Breast epithelium (tissue), 4 donors: ENCODE measurements at places on chromosomes 12 and 14. TPM values are rescaled to one million over a fixed set of nuclear protein-coding genes. Genes with fewer than 3 reads are reported as not detected.

GRCh38 chr14:95353664-95354063 lies 34.0 kb upstream of the CLMN start:
- DNase-seq, result no peak

OASL gene
- 0.32 TPM for total RNA-seq

GRCh38 chr12:77294016-77294415 lies 228.6 kb upstream of the E2F7 start:
- DNase-seq, result no peak

DNA sequence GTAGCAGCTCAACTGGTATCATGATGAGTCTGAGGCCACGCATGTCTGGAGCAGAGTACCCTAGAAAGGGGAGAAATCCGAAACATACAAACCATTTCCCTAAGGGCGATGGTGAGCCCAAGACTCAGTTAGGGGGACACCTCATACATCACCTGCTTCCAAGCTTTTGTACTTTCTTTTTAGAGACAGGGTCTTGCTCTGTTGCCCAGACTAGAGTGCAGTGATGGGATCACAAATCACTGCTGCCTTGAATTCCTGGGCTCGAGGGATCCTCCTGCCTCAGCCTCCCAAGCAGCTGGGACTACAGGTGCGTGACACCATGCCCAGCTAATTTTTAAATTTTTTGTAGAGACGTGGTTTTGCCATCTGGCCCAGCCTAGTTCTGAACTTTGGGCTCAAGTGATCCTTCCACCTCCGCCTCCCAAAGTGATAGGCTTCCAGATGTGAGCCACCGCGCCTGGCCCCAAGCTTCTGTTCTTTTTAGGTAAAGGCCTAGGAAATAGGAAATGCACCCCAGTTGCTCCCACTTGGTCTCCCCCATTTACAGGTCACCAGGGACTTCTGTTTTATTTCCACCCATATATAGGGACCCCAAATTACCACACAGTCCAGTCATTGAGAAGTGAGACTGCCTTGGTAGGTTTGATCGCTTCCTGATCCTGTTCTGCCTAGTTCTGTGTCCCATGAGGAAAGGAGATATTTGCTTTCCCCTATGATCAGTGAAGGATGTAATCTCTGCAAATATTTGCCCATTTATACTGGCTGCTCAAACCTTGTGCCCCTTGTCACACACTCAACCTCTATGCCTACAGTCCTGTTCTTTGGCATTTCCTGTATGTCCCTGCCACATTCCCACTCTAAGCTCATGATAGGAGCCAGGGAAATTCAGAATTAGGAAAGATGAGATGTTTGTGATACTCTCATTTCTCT lies at the start of gene APOF:
Gene APOF (minus strand): TSS at position 728 of the 930 bp plus-strand sequence. CDS start 112 bp downstream, at position 616.
- DNase-seq, result no peak

DNA sequence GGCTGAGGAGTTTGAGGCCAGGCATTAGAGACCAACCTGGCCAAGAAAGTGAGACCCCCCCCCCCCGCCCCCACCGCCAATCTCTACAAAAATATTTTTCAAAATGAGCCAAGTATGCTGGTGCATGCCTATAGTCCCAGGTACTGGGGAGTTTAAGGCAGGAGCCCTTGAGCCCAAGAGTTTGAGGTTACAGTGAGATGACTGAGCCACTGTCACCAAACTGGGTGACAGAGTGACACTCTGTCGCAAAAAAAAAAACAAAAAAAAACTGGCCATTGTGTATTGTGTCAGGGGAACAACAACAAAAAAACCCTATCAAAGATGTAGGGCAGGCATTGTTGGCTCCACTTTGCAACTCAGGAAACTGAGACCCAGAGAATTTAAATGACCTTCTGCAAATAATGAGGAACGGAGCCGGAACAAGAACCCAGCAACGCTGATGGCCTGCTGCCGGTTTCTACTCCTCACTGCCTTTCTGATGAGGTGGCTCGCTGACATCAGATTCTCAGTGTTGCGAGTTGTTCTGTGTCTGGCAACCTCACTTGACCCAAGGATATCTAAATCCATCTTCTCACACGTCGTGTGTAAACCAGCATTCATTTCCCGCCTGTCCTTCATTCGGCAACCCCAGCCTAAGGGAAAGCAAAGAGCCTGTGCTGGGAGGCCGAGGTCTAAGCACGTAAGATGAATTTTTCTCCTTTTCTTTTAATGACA lies 195.2 kb upstream of the CRY1 start:
- no peak for DNase-seq

SIRT4 gene
- 1.6 TPM for total RNA-seq

- DNase-seq, result no peak
Measured at GRCh38 chr14:105019861-105020814, 745 bp downstream of the CDCA4 start.

DNA sequence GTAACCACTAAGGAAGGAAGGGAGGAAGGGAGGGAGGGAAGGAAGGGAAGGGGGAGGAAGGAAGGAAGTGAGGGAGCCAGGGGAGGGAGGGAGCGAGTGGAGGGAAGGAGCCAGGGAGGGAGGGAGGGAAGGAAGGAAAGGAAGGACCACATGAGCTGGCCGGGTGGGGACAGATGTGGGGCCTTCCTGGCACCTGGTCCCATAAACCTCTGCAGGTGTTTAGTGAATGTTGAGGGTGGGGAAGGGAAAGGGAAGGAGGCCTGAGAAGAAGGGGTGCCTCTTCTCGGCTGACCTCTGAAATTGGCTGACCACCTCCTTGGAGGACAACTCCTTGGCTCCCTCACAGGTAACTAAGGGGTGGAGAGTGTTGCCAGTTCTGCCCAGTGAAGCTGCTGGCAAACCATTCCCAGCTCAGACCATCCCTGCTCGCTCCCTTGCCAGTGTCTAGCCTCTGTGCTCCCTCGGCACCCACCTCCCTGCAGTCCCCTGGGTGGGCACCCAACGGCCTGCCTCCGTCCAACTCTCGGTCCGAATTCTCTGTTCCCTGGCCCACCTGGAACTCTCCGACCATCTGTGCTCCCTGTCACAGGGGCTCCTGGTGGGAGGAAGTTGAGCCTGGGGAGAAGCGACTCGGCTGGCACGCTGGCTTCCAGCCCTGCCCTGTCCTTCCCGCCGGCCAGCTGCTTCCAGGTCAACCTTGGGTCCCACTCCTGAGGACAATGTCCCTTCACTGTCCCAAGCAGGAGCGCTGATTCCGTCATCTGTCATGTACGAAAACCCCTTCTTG lies 12.2 kb upstream of the PPP1R13B start:
- no peak for DNase-seq

- no peak for DNase-seq
Measured at GRCh38 chr12:65524666-65525065, 246.2 kb downstream of the MSRB3 start.

- DNase-seq, result no peak
Measured at GRCh38 chr12:100843061-100843460, 48.5 kb downstream of the ANO4 start.

LLPH gene
- total RNA-seq, result 6.1 TPM

FAM186B gene
- 0.59 TPM for total RNA-seq

DNA sequence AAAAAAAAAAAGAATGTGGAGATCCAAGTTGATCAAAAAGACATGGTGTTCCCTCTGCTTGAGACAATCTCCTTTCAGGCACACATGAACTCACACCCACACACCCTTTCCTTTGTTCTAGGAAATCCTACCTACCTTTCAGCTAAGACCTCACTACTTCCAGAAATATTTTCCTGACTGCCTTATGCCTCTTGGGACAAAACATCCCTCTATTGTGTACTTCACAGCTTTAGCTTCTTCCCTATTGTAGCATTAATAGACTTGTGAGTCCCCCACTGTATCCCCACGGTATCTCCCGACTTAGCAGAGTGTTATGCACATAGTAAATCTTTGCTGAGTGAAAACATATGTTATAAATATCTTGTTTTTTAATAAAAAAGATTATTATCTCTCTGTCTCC lies 44.9 kb upstream of the AEBP2 start:
- DNase-seq, result no peak

MARCHF9 gene
- total RNA-seq, result 6.9 TPM
